ENCODE measurements at places on chromosomes 6 and 20. TPM values are rescaled to one million over a fixed set of nuclear protein-coding genes. Genes with fewer than 3 reads are reported as not detected.

The UCKL1 gene
- total RNA-seq: 36.2 TPM

The TNNC2 gene
- total RNA-seq: not detected

The NKX2-2 gene
- total RNA-seq: not detected

The PPP1R3G gene
- total RNA-seq: not detected
